ENCODE measurements at places on chromosomes 3 and 15.

- DNase-seq = no peak
These were observed 12.9 kb upstream of the ANKRD28 start for GRCh38 chr3:15810702-15811101.

- no peak for DNase-seq
These were observed 341.1 kb upstream of the SEMA6D start for GRCh38 chr15:47376190-47376589.

DNA sequence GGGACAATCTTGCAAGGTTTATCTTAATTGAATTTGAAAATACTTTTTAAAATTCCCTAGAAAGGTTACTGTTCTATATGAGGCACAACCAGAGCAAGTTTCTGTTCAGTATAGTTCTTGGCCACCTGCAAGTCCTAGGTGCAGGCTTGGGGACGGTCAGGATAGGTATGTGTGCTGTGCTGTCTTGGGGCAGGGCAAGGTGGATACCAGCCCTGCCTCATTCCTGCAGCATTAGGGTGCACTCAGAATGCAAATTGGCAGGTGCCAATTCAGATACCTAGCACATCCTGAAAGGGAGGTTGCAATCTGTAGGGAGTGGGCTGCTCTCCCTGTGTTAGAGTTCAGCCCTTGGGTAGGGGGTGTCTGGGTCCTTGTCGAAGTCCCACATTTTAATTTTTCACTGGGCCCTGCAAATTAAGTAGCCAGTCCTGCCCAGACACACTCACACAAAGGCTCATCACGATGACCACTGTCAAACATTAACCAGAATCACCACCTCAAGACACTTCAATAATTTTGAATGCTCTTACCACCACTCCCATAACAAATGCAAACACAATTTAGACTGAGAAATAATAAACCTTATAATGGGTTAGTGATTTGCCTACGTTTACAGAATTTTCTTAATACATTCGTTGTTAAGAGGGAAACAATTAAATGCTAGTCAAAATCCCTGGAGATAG, 838.0 kb upstream of the NR2F2 start:
- DNase-seq = no peak

DNA sequence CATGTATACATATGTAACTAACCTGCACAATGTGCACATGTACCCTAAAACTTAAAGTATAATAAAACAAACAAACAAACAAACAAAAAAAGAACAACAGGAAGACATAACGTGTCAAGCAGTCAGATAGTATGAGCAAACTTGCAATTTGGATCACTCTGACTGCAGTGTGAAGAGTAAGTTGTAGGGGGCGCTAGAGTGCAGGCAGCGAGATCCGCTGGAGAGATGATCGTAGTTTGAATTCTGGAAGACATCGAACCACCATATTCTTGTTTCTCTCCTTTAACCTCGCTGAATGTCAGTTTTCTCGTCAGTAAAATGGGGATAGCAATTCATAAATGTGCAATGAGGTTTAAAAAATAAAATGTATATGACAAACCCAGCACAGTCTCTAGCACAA, 165.2 kb upstream of the LMCD1 start:
- DNase-seq = no peak

- DNase-seq = no peak
These were observed 29.5 kb downstream of the SLCO3A1 start for GRCh38 chr15:91882858-91883586.

- DNase-seq = no peak
These were observed 33.4 kb downstream of the APBA2 start for GRCh38 chr15:28919201-28919635.

- DNase-seq = no peak
These were observed 112.5 kb upstream of the THBS1 start for GRCh38 chr15:39468331-39468730.

DNA sequence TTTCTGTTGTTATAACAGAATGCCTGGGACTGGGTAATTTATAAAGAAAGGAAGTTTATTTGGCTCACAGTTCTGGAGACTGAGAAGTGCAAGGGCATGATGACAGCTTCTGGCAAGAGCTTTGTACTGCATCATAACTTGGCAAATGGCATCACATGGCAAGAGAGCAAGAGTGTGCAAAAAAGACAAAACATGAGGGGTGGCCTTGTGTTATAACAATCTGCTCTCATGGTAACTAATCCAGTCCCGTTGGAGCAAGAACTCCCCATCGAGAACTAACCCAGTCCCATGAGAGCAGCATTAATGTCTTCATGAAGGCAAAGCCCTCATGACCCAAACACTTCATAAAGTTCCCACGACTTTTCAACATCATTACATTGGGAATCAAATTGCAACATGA, 23.2 kb downstream of the SCN11A start:
- DNase-seq = no peak

DNA sequence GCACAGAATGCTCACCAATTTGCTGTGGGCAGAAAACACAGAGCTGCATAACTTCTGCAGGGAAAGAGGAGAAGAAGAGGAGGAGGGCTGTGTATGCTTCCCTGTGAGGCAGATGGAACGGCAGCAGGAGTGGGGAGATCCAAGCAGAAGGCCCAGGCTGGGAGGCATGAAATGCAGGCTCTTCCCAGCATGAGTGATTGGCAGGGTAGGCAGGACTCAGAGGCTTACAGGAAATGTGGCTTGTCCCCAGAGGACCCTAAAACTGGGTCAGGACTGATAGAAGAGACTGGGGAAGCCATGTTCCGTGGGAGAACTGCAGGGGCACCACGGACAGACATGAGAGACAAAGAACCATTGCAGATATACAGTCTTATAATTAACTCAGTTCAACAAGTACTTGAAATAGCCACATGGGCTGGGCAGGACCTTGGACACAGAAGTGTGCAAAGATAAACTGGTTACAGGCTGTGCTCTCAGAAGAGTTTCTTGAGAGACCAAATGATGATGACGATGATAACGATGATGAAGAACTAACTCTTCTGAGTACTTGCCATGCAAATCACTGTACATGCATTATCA, 286.9 kb downstream of the EPHB1 start:
- DNase-seq = no peak

DNA sequence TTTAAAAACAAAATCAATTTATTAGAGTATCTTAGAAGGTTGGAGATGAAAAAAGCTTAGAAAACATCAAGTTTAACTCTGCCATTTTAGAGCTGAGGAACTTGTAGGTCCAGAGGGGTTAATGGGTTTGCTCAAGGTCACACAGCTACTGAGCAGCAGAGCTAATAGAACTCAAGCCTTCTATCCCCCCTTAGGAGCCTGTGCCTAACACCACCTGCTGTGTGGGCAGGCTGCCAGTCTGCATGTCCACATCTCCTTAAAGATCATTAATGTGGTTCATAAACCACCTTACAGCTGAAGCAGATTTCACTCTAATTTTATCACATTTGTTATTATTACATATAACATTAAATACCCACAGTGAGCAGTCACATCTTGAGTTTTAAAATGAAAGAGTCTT, 14.1 kb upstream of the SLC35G2 start:
- no peak for DNase-seq

GRCh38 chr3:156010829-156011228, 109.5 kb upstream of the KCNAB1 start:
- no peak for DNase-seq

- no peak for DNase-seq
These were observed 70.9 kb downstream of the ANP32A start for GRCh38 chr15:68749793-68750192.

DNA sequence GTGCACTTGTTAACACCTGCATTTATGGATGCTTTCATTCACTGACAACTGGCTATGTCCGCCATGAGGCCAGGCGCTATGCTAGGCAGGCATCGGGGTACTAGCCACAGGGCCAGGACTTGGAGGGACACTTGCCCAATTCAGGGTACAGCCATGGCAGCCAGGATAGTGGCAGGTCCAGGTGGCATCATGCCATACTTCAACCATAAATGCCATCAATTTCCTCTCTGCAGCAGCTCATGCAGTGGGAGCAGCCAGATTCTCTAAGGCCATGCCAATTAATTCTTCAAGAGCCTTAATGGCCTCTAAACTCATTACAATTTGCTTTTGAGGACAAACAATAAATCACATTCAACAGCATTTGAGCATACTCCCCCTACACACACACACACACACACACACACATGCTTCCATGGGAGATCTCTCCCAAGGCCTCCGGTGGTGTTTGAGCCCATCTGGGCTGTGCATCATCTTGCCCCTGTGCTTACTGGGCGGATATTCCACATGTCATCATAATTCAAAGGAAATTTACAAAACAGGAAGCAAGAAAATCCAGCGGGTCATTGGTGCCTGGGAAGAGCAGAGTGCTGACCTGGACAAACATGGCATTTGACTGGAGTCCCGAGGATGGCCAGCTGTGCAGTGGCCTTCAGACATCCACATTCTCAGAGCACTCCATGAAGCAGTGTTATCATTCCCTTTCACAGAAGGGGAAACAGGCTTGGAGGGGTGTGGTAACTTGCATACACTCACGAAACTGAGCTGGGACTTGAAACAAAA, 109.1 kb downstream of the IQSEC1 start:
- DNase-seq = no peak

DNA sequence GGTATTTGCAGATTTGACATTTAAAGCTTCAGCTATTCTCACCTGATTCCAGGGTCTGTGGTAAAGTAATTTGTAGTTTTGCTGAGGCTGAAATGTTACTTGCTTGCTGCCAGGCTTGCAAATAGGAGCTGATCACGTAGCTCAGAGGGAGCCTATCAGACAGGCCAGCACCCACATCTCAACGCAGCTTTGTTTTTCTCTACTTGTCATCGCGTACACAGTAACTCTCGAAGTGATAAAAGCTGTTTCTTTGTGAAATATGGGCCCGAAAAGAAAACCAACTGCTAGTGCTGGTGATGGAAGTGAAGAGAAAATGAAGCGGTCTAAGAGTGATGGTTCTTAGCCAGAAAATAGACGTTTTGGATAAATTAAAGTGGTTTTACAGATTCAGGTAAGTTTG, 23.4 kb downstream of the RAB5A start:
- no peak for DNase-seq

GRCh38 chr15:67201136-67201535, 53.3 kb downstream of the AAGAB start:
- DNase-seq = no peak

DNA sequence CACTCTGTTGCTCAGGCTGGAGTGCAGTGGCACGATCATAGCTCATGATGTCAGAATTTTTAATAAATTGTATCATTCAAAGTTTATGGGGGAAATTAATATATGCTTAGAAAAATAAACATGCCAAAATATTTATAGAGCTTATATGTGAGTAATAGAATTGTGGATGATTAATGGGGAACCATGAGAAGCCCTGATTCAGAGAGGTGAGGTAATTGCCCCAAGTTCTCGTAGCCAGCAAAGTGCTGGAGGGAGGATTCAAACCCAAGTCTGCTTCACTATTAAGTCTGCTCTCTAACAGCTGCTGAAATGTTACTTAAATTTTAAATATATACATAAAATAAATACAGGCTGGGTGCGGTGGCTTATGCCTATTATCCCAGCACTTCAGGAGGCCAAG, 26.2 kb upstream of the IGF2BP2 start:
- DNase-seq = no peak

DNA sequence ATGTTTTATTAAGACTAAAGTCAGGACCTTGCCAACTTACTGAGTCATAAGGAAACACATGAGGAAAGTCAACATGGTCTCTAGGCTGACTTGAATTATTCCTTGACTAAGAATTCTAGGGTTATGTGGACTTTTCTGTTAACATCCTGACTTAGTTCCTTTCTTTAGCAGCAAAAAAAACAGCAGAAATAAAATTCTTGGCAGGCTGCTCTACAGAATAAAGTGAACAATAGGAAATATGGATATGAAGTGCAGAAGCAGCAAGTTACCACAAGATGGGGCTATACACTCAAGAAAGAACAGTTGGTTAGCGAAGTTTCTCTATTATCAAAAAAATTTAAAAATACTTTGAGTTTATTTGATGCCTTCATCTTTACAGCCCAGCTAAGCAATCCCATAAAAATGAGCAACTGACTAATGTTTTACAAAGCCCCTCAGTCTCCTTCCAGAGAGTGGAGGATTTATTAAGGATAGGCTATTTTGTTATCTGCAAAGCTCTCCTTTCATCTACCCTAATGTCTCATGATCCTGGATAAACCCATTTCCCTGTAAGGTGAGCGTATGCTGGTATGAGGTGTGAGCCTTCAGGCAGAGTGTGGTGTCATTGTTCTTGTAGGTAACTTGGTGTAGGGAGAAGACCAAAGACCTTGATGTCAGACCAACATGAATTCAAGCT, 23.1 kb upstream of the MCCC1 start:
- peak; percentile 39 for DNase-seq

DNA sequence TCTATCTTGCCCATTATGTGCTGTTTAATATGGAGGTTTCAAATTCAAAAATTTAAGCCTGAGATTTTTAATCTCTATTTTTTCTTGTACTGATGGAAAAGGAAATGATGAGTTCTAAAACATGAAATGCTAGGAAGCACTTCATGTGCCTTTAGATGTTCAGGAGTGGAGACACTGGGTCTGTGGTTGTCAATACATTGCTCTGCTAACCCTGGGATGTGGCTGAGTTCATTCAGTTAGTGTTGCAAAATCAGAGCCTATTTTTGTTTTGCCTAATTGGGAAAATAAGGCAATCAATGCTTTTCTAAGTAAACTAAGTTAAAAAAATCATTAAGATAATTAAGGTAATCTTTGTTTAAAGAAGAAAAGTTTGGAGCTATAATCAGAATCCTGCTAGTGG, 83.1 kb downstream of the DIPK2A start:
- DNase-seq = no peak

DNA sequence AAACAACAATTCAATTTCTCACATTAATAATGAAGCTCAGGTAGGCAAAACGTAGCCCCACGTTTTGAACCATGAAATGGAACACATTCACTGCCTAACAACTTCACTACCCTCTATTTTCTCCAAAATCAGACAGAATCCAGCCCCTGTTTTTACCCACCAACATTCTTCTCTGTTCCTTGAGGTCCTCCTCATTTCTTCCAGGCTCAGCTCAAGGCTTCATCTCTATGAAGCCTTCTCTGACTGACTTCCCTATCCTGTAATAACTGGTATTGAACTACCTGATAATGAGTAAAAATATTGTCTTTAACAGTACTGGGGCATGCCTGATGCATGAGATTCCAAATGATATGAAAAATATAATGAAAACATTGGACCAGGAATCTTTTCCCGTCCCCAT, 2.2 kb downstream of the TFRC start:
- DNase-seq = no peak

DNA sequence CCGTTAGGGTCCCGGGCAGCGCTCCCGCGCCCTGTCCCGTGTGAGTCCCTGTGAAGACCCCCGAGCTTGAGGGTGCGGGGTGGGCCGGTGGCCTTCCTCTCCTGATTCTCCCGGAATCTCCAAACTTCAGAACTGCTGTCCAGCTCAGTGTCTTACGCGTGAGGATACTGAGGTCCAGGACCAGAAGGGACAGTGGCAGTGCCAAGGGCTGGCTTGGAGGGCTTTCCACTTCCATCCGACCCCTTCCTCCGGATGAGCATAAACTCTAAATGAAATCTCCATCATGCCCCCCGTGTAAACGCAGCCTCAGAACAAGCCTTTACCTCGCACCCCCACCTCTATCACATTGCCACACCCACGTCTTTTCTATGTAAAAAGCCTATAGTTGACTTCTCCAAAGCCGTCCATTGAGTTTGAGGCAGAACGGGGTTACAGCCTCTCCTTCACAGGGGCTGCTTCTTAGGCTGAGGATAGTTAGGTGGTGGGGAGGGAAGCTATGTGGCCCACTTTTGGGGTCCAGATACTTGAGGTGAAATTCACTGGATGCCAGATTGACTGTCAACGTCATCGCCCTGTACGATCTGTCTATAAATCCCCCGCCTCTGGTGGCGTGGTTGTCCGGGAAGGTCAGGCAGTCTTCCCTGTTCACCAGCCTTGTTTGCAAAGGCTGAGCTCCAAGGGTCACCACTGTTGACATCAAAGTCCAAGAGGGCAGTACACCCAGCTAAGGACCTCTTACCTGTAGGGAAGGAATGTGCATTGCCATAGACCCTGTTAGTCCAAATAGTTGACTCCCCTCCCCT, 1.1 kb downstream of the EDEM1 start:
- DNase-seq = peak; percentile 67
